ENCODE measurements at places on chromosomes 6 and 20.

- no peak for DNase-seq
These were observed 54.5 kb downstream of the TMEM242 start for GRCh38 chr6:157268835-157269234.

DNA sequence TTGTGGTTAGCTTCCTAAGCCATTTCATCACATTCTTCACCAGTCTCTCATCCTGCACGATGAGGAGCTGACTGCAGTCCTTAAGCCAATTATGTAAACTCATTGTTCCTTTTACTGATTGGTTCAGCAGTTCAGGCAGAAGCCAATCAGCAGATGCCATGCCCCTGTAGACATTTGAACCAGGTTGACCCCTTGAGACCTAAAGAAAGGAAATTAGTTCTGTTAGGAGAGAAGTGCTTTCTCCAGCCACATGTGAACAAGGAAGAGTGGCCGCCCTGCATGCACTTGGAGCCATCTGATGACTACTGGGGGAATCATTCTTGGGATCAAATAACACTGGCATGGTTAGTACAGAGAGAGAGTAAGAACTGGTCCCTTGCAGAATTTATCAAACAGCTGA is 535.2 kb upstream of the ID4 start:
- no peak for DNase-seq

GRCh38 chr6:4804095-4804494 is 27.9 kb downstream of the CDYL start:
- DNase-seq = no peak

GRCh38 chr6:27133281-27134227 is 113.9 kb upstream of the PRSS16 start:
- peak; percentile 66 for DNase-seq

- no peak for DNase-seq
These were observed 187.1 kb downstream of the MYLK4 start for GRCh38 chr6:2563635-2564034.

DNA sequence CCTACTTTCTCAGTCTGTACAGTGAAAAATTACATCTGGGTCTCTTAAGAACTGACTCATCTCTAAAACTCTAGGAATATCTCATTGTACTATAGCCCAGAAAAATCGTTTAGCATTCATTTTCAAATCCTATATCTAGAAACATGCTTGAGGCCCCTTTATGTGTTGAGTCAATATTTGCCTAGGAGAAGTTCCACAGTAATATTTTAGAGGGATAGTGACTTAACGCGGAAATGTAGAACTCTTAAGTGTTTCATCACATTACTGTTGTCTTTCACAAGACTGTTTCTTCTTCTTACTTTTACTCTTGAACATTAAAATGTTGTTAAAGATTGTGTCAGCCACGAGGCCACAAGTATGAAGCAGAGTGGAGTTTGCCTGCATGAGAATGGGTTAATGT is 23.0 kb upstream of the MYLIP start:
- DNase-seq = no peak

GRCh38 chr6:168182366-168182765 is 103.4 kb upstream of the FRMD1 start:
- DNase-seq = no peak

- no peak for DNase-seq
These were observed 95.5 kb downstream of the CD2AP start for GRCh38 chr6:47573109-47573508.

- no peak for DNase-seq
These were observed 90.0 kb upstream of the HMGCLL1 start for GRCh38 chr6:55669028-55669427.

GRCh38 chr6:96702626-96703025 is 134.7 kb downstream of the GPR63 start:
- DNase-seq = no peak

DNA sequence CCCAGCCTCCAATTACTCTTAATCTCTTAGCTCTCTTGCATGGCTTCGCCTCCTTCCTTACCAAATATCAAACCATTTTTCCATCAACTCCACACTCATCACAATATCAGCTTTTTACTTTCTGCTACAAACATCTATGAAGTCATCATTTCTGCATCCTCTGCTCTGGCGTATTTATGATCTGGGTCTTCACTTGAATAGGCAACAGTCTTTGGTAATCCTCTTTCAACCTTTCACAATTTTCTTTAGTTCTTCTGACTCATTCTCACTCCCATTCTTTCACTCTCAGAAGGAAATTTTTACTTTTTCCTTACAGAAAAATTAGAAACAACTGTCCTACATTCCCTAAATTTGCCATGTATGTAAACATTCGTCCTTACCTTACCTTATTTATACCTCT is 522.4 kb downstream of the HDGFL1 start:
- no peak for DNase-seq

GRCh38 chr20:24769878-24770627 is 179.0 kb upstream of the CST7 start:
- DNase-seq = no peak

DNA sequence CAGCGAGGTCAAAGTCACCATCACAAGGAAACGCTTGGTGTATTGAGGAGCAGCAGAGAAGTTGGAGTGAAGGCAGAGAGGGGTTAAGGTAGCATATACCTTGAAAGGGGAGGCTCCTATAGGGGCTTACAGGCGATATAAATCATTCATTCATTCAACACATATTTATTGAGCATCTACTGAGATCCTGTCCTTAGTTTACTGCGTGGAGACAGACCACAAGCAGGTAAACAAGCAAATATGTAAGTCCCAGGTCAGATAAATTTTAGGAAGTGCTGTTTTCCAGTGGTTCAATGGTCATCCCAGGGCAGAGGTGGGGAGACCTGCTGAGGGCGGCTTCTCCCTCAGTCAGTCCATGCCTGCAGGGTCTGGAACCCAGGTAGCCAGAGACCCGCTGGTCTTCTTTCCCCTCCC is 761 bp upstream of the DNMT3B start:
- DNase-seq = no peak

DNA sequence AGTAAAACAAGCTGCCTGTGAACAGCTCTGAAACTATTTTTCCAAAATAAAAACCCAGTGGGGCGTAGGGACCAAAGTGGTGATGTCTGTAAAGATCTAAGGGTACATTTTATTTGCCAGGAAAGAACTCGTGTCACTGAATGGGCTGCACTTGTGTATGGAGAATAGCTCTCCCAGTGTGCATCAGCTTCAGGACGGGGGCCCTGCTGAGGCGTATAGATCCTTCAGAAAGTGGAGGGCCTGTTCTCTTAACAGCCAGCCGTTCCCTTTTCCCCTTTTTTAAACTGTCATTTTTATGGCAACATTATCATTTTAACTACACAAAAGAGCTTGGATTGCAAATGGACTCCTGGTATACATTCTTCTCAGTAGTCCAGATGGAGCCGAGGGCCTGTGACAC is 137.3 kb downstream of the TMEM242 start:
- no peak for DNase-seq

DNA sequence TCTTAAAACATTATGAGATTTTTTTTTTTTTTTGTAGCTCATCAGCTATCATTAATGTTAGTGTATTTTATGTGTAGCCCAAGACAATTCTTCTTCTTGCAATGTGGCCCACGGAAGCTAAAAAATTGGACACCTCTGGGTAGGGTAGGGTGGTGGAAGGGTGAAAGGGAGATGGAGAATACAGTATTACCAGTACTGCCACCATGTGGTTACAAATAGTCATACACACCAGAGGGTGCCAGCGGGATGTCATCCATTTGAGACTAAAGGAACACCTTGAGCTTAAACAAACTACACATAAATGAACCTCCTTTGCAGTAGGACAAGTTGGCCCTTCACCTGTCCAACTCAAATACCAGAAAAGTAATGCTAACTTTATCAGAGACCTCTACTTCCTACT is 601.9 kb downstream of the HTR1B start:
- DNase-seq = no peak

DNA sequence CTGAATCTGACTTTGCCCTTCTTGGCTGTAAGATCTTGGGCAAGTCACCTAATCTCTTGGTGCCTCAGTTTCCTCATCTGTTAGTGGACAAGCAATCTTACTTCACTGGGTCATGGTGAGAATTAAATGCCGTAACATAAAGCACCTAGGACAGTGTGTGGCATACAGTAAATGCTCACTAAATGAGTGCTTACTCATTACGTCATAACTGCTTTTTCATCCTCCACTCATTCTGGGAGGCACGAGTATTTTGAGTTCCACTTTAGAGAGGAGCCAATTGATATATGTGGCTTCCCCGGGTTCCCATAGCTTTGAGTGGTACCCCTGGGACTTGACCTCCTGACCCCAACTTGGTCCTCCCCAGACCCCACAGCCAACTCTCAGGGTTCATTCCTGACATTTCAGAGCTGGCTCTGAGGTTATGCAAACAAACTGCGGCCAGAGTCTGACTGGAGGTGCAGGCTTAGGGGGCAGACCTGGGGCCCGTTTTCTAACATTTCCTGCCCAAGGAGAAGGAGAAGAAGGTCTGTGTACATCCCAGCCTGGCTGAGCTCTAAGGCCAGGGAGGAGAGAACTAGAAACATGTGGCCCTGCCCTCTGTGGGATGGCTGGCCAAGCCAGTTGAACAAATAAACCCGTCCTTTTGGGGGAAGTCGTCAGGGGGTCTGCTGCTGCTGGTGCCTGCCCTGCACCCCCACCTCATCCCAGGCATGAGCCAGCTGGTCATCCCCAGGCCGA is 5.8 kb downstream of the ANGPT4 start:
- no peak for DNase-seq

- no peak for DNase-seq
These were observed 146.2 kb downstream of the MMS22L start for GRCh38 chr6:97136626-97137358.

- DNase-seq = no peak
These were observed 334.7 kb upstream of the JAG1 start for GRCh38 chr20:11008444-11009033.

DNA sequence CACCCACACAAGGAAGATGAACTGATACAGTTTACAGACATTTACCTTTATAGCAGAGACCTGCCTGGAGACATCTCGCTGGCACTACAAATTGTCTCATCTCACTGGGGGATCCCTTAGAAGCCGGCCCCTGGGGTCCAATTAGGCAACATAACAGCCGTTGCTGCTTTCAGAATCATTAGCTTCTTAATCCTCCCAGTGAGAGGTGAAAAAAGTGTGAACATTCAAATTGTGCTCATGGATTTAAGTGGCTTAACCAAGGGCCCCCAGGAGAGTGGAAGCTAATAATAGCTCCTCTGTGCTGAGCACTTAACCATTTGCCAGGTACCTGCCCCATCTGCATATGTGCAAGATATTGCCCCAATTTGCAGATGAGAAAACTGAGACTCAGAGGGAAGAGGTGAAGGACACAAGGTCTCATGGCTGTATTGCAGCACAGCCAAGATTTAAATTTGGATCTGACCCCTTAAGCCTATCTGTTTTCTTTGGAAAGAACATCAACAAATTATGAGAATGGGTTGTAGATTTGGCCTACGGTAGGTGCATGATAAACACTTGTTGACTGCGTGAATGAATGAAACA is 101.0 kb downstream of the EYA2 start:
- DNase-seq = no peak

GRCh38 chr6:139152892-139153271 is 18.0 kb downstream of the HECA start:
- DNase-seq = no peak

- no peak for DNase-seq
These were observed 162.2 kb downstream of the TBXT start for GRCh38 chr6:166005401-166005943.

- DNase-seq = no peak
These were observed 59.9 kb upstream of the HBS1L start for GRCh38 chr6:135114355-135115145.

GRCh38 chr6:134746140-134746539 is 203.8 kb downstream of the ALDH8A1 start:
- DNase-seq = no peak

DNA sequence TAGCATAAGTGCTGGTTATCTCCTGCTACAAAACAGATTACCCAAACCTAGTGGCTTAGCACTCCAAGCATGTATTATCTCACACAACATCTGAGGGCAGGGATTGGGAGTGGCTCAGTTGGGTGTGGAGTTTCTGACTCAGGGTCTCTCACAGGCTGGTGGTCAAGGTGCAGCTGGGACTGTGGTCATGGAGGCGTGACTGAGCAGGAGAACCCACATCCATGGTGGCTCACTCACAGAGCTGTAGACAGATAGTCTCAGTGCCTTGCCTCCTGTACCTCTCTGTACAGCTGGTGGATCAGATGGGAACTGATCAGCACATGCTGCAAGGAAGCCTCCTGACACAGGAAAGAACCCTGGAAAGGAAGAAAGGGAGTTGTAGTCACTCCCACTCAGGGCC is 83.1 kb upstream of the CST7 start:
- no peak for DNase-seq

DNA sequence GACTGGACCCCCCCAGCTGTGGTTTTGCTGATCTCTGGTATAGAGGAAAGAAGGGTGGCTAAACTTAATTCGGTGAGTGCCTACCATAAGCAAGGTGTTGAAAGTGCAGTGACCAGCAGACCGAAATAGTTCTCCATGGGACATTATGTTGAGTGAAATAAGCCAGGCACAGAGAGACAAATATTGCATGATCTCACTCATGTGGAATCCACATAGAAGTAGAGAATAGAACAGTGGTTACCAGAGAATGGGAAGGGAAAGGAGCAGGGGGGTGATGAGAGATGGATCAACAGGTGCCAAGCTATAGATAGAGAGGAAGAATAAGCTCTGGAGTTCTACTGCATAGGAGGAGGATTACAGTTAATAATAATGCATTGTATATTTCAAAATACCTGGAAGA is 9.7 kb upstream of the GCNT2 start:
- no peak for DNase-seq

DNA sequence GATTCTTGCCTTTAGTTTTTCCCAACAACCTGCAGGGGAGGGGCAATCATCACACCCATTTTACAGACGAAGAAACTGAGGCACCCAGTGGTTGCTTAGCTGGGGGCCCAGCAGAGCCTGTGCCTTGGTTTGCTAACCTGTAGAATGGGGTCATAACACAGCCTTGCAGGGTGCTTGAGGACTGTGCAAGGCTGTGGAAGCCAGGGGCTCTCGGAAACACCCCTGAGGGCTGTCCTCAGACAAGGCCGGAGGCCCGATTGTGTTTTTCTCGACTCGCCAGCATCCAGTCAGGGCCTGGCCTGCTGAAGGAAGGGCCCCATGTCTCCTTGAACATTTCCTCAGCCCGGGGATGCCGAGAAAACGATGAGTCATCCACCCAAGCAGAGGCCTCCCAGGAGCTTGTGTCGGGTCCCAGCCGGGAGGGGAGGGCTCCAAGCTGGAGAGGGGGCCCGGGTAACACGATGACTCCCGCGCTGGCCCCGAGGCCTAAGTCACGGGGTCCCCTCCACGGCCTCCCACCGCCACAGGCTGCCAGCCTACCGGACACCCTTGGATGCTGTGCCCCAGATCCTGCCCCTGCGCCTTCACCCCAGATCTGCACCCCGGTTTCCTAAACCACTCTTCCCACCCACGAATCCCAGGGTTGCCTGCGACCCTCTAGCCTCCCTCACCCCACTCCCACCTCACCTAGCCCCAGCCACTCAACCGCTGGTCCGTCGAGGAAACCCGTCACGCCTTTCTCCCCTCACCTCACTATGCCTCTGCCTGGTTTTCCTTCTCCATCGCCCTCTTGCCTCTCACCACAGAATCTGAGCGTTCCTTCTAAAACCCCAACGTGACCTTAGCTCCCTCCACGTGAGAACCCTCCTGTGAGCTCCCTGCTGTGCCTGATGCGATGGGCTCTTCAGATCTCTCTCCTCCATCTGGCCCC is 10.6 kb downstream of the NOL4L start:
- DNase-seq = no peak

- no peak for DNase-seq
These were observed 43.4 kb downstream of the QKI start for GRCh38 chr6:163457637-163458561.

- no peak for DNase-seq
These were observed 33.4 kb upstream of the CCR6 start for GRCh38 chr6:167089243-167090142.
